ENCODE measurements at places on chromosomes 6 and 20.

- peak; percentile 88 for ATAC-seq
Measured at GRCh38 chr6:155126727-155127439, 131.8 kb downstream of the TIAM2 start.

DNA sequence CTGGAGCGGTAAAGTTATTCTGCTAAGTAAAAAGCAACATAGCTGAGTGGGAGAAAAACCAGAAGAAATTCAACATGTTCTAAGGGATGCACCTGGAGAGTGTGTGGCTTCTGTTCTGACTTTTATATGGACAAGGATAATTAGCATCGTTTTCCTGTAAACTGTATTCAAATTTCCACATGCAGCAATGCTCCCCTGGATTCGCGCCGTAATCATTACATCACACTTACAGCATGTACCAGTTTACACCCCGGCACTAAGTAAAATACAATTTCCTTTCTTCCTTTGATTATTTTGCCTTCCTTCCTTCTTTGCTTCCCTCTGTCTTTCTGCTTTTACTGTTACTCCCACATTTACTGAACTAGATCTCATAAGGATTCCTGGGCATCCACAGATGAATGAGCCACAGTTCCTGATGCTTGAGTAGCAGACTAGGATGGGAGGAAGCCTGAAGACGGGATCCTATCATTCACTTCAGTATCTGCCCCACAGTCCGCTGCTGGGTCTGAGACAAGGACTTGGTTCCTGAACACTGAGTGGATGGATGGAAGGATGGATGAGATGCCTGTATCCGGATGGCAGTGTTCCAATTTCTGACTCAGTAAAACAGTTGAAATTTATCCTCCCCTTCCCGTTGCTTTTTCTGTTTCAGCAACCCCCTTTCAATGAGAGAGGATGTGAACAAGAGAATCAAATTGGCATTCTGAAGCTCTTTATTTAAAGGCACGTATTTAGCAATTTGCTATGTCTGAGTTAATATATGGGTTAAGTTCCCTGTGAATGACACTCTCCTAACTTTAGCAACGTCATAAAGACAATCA lies 174.6 kb downstream of the GJA10 start:
- ATAC-seq = no peak

DNA sequence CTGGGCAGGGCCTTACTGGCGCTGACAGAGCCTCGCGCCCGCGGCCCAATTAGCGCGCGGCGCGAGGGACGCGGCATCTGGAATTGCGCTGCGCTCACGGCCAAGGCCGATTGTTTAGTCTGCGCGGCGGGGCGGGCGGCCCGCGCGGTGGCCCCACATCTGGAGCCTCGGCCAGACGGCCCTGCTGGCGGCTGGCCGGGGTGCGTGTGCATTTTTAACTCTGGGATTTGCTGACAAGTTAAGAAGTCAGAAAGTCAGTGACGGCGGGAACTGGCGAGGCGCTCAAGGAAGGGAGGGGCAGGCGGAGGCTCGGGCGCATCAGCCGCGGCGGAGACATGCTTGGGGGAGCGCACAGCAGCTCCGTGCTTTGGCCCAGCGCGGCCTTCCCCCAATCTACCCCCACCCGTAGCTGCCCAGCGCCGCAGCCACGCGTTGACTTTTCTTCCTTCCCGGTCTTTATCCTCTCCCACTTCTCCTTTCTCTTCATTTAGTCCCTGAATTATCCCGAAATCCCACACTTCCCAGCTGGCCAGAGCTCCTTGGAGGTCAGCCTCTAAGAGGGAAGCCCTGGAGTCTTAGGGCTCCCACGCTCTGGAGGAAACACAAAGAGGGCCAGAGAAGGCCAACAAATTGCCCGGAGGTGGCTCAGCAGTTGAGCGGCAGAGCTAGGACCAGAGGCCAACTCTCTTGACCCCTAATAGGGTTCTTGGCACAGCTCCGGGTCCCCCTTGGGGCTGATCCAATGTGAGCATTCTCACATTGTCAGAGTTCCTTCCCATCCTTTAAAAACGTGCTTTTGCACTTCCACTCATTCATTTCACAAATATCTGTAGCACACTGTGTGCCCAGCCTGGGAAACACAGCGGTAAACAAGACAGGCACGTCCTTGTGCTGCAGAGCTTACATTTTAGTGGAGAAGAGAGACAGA lies 40.8 kb upstream of the FOXP4 start:
- no peak for ATAC-seq

GRCh38 chr6:3956054-3956453 lies 106.9 kb downstream of the FAM50B start:
- ATAC-seq = no peak

DNA sequence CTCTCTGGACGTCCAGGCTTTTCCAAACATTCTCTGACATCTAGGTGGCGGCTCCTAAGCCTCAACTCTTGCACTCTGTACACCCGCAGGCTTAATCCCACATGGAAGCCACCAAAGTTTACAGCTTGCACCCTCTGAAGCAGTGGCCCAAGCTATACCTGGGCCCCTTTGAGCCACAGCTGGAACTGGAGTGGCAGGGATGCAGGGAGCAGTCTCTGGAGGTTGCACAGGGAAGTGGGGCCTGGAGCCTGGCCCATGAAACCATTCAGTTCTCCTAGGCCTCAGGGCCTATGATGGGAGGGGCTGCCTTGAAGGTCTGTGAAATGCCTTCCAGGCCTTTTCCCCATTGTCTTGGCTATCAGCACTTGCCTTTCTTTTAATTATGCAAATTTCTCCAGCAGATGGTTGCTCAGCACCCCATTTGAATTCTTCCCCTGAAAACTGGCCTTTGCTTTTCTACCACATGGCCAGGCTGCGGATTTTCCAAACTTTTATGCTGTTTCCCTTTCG lies 64.9 kb downstream of the IRF4 start:
- ATAC-seq = no peak

- no peak for ATAC-seq
Measured at GRCh38 chr6:53811082-53811481, 16.3 kb downstream of the LRRC1 start.

Measured in activated CD4-positive, CD25-positive, alpha-beta regulatory T cell treated with anti-CD3 and anti-CD28 coated beads, Interleukin-2, amount 50 U/mL, for 24 hours (primary cell).